ENCODE measurements at places on chromosomes 6 and 20. TPM values are rescaled to one million over a fixed set of nuclear protein-coding genes. Genes with fewer than 3 reads are reported as not detected.

DNAH8 gene
- total RNA-seq: 0.12 TPM

LST1 gene
- not detected for total RNA-seq

PDYN gene
- not detected for total RNA-seq

ARMH2 gene
- total RNA-seq: not detected

AK9 gene
- total RNA-seq: 16.4 TPM

ENPP5 gene
- total RNA-seq: 13.4 TPM

CCR6 gene
- not detected for total RNA-seq

CDSN gene
- not detected for total RNA-seq

F13A1 gene
- total RNA-seq: 0.24 TPM

RIMS4 gene
- 8.2 TPM for total RNA-seq

BPIFB2 gene
- total RNA-seq: not detected

AVP gene
- total RNA-seq: not detected

TMEM74B gene
- total RNA-seq: 21.9 TPM

DDX27 gene
- 46.0 TPM for total RNA-seq

Data from progenitor cell of endocrine pancreas (in vitro differentiated cells).